ENCODE measurements at places on chromosomes 4 and X. TPM values are rescaled to one million over a fixed set of nuclear protein-coding genes. Genes with fewer than 3 reads are reported as not detected.

The TRIM75 gene
- not detected for total RNA-seq

The FHDC1 gene
- 0.27 TPM for total RNA-seq

The PITX2 gene
- 49.2 TPM for total RNA-seq

The GAGE13 gene
- not detected for total RNA-seq

The PPAT gene
- 7.4 TPM for total RNA-seq

DNA sequence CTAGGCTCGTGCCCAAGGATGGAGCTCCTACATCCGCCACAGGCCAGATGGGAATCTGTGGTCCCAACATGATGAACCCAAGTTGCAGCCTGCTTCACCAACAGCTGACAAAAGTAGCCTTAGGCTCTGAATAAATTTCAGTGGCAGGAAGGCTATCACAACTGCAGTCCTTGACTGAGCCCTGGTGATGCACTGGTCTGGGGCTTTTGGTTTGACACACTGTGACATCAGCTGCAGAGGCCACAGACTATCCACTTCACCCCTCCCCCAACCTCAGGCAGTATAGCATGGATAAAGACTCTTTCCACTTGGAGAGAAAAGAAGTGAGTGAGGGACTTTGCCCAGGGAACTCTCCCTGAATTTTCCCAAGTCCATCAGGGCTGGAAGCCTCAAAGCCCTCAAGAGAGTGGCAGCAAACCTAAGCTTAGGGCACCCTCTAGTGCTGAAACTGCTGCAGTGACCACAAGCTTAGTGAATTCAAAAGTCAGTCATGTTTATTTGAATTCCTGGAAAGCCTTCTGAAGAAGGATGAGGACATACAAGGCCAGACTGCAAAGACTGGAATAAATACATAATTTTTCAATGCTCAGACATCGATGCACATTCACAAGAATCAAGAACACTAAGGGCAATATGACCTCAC, 135.0 kb upstream of the TENT5D start:
- no peaks in the 10 kb centered on the region for H3K36me3 ChIP-seq
- no peak overlapping the region for H3K27ac ChIP-seq
- H3K4me3 ChIP-seq = no peak overlapping the region
- no peak for DNase-seq

DNA sequence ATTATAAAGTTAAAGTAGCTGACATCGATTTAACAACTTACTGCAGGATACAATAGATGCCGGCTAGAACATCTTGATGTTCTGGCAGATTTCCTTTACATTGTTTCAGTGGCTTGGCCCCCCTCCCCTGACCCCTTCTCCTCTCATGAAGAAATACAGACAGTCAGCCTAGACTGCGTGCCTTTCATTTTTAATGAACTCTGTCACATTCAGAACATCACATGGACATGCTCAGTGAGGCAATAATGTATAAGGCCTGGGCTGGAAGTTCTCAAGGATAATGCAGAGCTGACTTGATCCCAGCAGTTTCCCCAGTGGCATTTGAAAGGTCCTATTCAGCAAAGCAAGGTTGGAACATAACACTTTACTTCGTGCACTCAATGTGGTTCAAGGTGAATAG, 239.2 kb downstream of the ANK2 start:
- DNase-seq = no peak
- no peaks in the 10 kb centered on the region for H3K27me3 ChIP-seq
- H3K36me3 ChIP-seq = peaks cover 9% of the 10 kb centered on the region
- no peaks in the 10 kb centered on the region for H3K4me1 ChIP-seq
- no peak overlapping the region for H3K4me3 ChIP-seq
- H3K27ac ChIP-seq = no peak overlapping the region

- peaks cover 58% of the 10 kb centered on the region for H3K4me1 ChIP-seq
- peak overlapping the region; percentile 97 for H3K27ac ChIP-seq
- H3K4me3 ChIP-seq = peak overlapping the region; percentile 100
- H3K27me3 ChIP-seq = no peaks in the 10 kb centered on the region
- no peaks in the 10 kb centered on the region for H3K36me3 ChIP-seq
Measured at GRCh38 chr4:2933566-2934076, 29.6 kb downstream of the NOP14 start.

GRCh38 chrX:79065696-79066095, 78.8 kb upstream of the GPR174 start:
- no peaks in the 10 kb centered on the region for H3K27me3 ChIP-seq
- H3K27ac ChIP-seq = no peak overlapping the region
- no peaks in the 10 kb centered on the region for H3K36me3 ChIP-seq
- no peak for DNase-seq
- no peak overlapping the region for H3K4me3 ChIP-seq
- no peaks in the 10 kb centered on the region for H3K4me1 ChIP-seq

- no peaks in the 10 kb centered on the region for H3K27me3 ChIP-seq
- no peak for DNase-seq
- H3K4me3 ChIP-seq = no peak overlapping the region
- no peak overlapping the region for H3K27ac ChIP-seq
- peaks cover 5% of the 10 kb centered on the region for H3K36me3 ChIP-seq
Measured at GRCh38 chr4:4325321-4325720, 35.3 kb downstream of the ZBTB49 start.

GRCh38 chr4:41134581-41134980, 79.8 kb downstream of the APBB2 start:
- no peak overlapping the region for H3K4me3 ChIP-seq
- no peak for DNase-seq
- H3K4me1 ChIP-seq = peaks cover 7% of the 10 kb centered on the region
- no peaks in the 10 kb centered on the region for H3K27me3 ChIP-seq
- no peak overlapping the region for H3K27ac ChIP-seq

DNA sequence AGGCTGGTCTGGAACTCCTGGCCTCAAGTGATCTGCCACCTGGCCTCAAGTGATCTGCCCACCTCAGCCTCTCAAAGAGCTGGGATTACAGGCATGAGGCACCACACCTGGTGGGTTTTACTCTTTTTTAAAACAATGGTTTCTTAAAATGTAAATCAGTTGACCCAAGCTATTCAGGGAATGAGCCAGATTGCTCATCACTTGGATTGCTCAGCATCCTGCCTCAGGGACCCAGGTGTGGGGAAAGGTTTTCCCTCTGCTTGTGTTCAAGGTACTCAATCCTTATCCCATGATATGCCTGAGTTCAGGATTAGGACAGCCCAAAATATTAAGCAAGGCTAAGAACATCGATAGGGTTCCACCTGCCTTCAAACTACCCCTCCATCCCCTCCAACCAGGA, 67.4 kb downstream of the CHRNA9 start:
- no peak overlapping the region for H3K27ac ChIP-seq
- no peaks in the 10 kb centered on the region for H3K27me3 ChIP-seq
- no peak overlapping the region for H3K4me3 ChIP-seq
- no peak for DNase-seq
- no peaks in the 10 kb centered on the region for H3K4me1 ChIP-seq

DNA sequence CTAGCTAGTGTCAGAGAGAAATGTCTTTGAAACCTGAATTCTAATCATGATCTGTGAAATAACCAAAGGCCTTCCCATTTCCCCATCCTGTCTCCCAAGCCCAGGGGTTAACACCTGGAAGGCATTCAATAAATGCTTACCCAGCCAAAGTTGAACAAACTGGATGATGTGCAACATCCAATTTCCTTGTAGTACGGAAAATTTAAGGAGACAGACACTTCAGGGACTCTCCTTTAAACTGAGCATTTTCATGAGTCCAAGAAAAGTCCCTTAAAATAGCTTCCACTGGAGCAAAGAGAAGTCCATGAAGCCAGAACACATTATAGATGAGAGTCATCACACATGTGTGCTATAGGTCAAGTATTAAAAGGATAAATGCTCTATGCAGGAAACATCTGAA, 271.2 kb downstream of the RAB28 start:
- H3K36me3 ChIP-seq = no peaks in the 10 kb centered on the region
- no peaks in the 10 kb centered on the region for H3K4me1 ChIP-seq
- no peak for DNase-seq
- no peak overlapping the region for H3K27ac ChIP-seq

DNA sequence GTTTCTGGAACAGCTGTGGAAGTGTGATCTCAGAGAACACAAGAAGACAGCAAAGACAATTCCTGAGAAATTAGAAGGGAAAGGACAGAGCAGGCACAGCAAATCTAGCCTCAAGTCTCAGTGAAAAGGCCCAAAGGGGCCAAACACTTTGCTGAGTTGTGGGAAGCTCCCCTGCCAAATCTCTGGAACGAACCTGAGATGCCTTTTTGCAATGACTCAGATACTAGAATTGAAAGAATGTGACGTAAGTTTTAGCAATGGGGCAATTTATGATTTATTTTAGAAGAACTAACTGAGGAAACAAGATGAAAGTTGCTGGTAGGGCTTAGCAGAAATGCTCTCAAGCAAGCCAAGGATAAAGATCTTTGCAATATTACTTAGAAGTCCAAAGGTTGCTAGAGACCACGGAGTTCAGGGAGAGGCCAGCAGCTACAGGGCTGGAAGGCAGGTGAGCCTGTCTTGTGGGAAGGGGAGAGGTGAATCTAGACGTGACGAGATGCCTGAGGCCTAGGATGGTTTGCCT, 92.8 kb downstream of the AMELX start:
- no peak overlapping the region for H3K4me3 ChIP-seq
- H3K36me3 ChIP-seq = no peaks in the 10 kb centered on the region
- peak; percentile 13 for DNase-seq
- H3K4me1 ChIP-seq = peaks cover 14% of the 10 kb centered on the region
- H3K27me3 ChIP-seq = no peaks in the 10 kb centered on the region

- H3K4me1 ChIP-seq = no peaks in the 10 kb centered on the region
- H3K27me3 ChIP-seq = no peaks in the 10 kb centered on the region
- H3K36me3 ChIP-seq = no peaks in the 10 kb centered on the region
- no peak for DNase-seq
Measured at GRCh38 chr4:181420950-181421349, 822.3 kb upstream of the TENM3 start.

- H3K27me3 ChIP-seq = no peaks in the 10 kb centered on the region
- H3K4me1 ChIP-seq = peaks cover 4% of the 10 kb centered on the region
- DNase-seq = no peak
- H3K36me3 ChIP-seq = no peaks in the 10 kb centered on the region
- no peak overlapping the region for H3K4me3 ChIP-seq
Measured at GRCh38 chrX:119040432-119040831, 32.4 kb upstream of the CT47C1 start.

DNA sequence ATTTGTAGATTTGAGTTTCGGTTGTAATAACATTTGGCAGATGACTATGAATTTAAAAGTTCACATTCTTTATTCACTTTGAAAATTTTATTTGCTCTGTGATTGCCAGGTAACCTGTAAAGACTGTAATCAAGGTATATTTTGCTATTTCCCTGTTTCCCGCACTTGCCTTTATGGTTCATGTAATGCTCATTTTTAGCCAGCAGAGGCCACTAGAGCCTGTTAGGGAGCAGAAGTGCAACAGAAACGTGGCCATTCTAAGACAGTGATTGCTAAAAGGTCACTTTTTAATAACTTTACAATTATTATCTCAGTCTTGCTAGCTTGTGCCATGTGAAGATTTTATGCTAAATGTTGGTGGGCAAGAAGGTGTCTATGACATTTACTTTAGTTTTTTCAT, 12.4 kb downstream of the YIPF6 start:
- H3K36me3 ChIP-seq = peaks cover 52% of the 10 kb centered on the region
- no peak for DNase-seq
- H3K4me1 ChIP-seq = peaks cover 9% of the 10 kb centered on the region
- H3K27me3 ChIP-seq = no peaks in the 10 kb centered on the region
- H3K4me3 ChIP-seq = no peak overlapping the region

DNA sequence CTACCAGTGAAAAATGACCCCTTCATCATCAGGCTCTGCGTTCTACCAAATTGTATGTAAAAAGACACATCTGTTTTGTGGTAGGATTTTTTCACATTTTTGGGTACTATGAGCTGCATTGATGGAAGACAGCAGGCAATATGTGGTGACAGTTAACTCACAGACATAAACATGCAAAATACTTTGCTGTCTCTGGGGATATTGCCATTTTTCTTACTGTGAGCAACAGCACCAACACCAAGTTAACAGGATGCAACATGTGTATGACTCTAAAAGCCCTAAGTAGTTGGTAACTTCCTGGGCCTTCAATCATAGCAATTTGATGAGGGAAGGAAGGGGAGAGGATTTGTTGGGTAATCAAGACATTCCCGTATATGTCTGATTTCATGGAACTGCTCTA, 56.4 kb upstream of the DRP2 start:
- no peak overlapping the region for H3K4me3 ChIP-seq
- no peaks in the 10 kb centered on the region for H3K4me1 ChIP-seq
- no peaks in the 10 kb centered on the region for H3K36me3 ChIP-seq
- H3K27me3 ChIP-seq = no peaks in the 10 kb centered on the region
- H3K27ac ChIP-seq = no peak overlapping the region

GRCh38 chr4:141229408-141230101, 8.9 kb downstream of the ZNF330 start:
- peaks cover 6% of the 10 kb centered on the region for H3K36me3 ChIP-seq
- H3K4me3 ChIP-seq = no peak overlapping the region
- no peak for DNase-seq
- H3K27ac ChIP-seq = no peak overlapping the region
- H3K27me3 ChIP-seq = no peaks in the 10 kb centered on the region

GRCh38 chrX:154021131-154021611, 1.5 kb upstream of the IRAK1 start:
- peaks cover 3% of the 10 kb centered on the region for H3K4me1 ChIP-seq
- no peaks in the 10 kb centered on the region for H3K27me3 ChIP-seq
- DNase-seq = no peak
- peaks cover 21% of the 10 kb centered on the region for H3K36me3 ChIP-seq
- no peak overlapping the region for H3K4me3 ChIP-seq
- H3K27ac ChIP-seq = peak overlapping the region; percentile 47

GRCh38 chrX:38891641-38892413, 90.6 kb downstream of the MID1IP1 start:
- no peaks in the 10 kb centered on the region for H3K36me3 ChIP-seq
- H3K27me3 ChIP-seq = peaks cover 7% of the 10 kb centered on the region
- H3K4me3 ChIP-seq = no peak overlapping the region

DNA sequence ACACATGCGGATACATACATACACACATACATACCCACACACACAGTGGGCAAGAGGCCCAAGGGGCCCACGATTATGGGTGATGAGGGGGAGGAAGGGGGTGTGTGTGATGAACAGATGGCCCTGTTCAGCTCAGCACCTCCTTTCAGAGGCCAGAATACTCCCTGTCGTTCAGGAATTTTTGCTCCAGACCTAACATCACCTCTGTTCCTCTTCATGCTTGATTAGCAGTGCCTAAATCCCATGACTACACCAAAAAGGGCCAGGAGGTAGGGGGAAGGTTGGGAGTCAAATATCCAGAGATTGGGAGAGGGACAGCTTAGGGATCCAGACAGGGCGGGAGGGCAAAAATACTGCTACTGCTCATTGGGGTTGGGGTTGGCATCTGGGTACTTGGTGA, 42.7 kb downstream of the SMC1A start:
- no peak for DNase-seq
- H3K36me3 ChIP-seq = peaks cover 3% of the 10 kb centered on the region
- H3K4me3 ChIP-seq = no peak overlapping the region
- no peaks in the 10 kb centered on the region for H3K27me3 ChIP-seq
- no peak overlapping the region for H3K27ac ChIP-seq
- no peaks in the 10 kb centered on the region for H3K4me1 ChIP-seq

GRCh38 chr4:73832651-73833237, 3.7 kb upstream of the CXCL6 start:
- no peaks in the 10 kb centered on the region for H3K36me3 ChIP-seq
- DNase-seq = no peak
- H3K27me3 ChIP-seq = no peaks in the 10 kb centered on the region
- H3K27ac ChIP-seq = no peak overlapping the region
- no peak overlapping the region for H3K4me3 ChIP-seq

- no peak overlapping the region for H3K27ac ChIP-seq
- no peak for DNase-seq
- no peaks in the 10 kb centered on the region for H3K36me3 ChIP-seq
- H3K27me3 ChIP-seq = no peaks in the 10 kb centered on the region
- H3K4me1 ChIP-seq = peaks cover 8% of the 10 kb centered on the region
Measured at GRCh38 chr4:104752337-104752736, 257.6 kb upstream of the CXXC4 start.
